ENCODE measurements at places on chromosomes 6 and 20. TPM values are rescaled to one million over a fixed set of nuclear protein-coding genes. Genes with fewer than 3 reads are reported as not detected.

The LCA5 gene
- 4.4 TPM for total RNA-seq

The OXT gene
- not detected for total RNA-seq

The WFDC5 gene
- total RNA-seq, result not detected

The TNFRSF21 gene
- total RNA-seq, result 23.1 TPM

The RRAGD gene
- total RNA-seq, result 17.9 TPM

The RGS17 gene
- 2.2 TPM for total RNA-seq

The FERMT1 gene
- total RNA-seq, result 2.1 TPM

- H3K4me3 ChIP-seq, result no peak overlapping the region
- no peaks in the 10 kb centered on the region for H3K27me3 ChIP-seq
- H3K36me3 ChIP-seq, result peaks cover 13% of the 10 kb centered on the region
- no peak for DNase-seq
Observed at GRCh38 chr6:158879180-158879579, 60.0 kb upstream of the EZR start.

DNA sequence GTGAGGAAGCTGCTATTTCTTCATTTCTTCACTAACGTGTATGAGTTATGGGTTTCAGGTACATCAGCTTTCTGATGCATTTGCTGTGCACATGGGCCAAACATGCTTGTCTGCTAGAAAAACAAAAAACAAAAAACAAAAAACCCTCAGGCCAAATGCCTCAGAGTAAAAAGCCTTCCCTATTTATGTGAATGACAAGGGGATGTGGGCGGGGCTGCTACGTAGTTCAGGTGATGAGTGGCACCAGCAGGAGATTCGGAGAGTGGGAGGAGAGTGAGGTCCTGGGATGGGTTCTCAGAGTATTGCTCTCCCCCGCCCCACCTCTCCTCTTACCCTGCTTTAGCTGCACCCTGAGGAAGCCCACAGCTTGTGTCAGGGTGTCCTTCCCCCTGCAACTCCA lies 596.8 kb upstream of the JAG1 start:
- H3K27ac ChIP-seq, result no peak overlapping the region
- H3K27me3 ChIP-seq, result no peaks in the 10 kb centered on the region

GRCh38 chr6:14276667-14277404 lies 159.3 kb downstream of the CD83 start:
- H3K4me3 ChIP-seq, result peak overlapping the region; percentile 16
- peaks cover 2% of the 10 kb centered on the region for H3K36me3 ChIP-seq
- no peaks in the 10 kb centered on the region for H3K27me3 ChIP-seq
- H3K27ac ChIP-seq, result peak overlapping the region; percentile 92

DNA sequence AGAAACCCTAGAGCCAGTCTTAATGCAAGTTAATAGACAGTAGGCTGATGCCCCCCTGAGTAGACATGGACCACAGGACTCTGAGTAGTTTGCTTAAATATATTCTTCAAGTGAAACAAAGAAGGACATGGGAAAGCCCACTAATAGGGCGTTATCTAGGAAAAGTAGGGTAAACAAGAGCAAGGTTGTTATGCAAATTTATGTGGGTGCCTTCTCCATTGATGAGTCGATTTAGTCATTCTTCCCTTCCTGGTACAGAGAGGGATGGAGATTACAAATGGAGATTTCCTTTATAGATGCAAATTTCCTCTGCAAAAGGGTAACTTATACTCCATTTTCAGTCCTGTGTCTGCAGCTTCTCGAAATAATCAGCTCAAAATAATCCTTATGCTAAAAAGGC lies 262.0 kb downstream of the CD83 start:
- H3K4me3 ChIP-seq, result no peak overlapping the region
- H3K4me1 ChIP-seq, result no peaks in the 10 kb centered on the region
- DNase-seq, result no peak
- H3K27me3 ChIP-seq, result peaks cover 45% of the 10 kb centered on the region

- H3K27me3 ChIP-seq, result peaks cover 15% of the 10 kb centered on the region
- DNase-seq, result no peak
- no peak overlapping the region for H3K27ac ChIP-seq
- H3K4me1 ChIP-seq, result no peaks in the 10 kb centered on the region
Observed at GRCh38 chr20:16693278-16693677, 36.5 kb upstream of the SNRPB2 start.

DNA sequence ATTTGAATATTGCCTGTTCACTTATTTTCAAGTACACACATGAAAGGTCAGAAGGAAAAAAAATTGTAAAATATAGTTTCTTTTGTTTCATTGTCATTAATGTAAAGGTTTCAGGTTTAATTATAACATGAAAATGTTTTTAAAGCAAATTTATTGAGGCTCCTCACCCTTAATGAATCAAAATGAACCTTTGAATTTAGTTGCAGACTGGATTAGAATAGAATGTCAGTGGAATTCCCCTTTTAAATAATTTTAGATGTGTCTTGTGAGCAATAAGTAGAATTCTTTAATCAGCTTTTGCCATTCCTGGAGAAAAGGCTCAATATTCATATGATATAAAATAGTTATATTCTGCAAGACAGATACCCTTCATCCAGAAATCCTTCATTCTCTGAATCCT lies 70.7 kb upstream of the SMIM8 start:
- DNase-seq, result no peak

GRCh38 chr6:157804448-157805327 lies 18.4 kb upstream of the SNX9 start:
- peak overlapping the region; percentile 15 for H3K27ac ChIP-seq
- DNase-seq, result no peak
- peaks cover 30% of the 10 kb centered on the region for H3K4me1 ChIP-seq
- H3K27me3 ChIP-seq, result no peaks in the 10 kb centered on the region
- H3K4me3 ChIP-seq, result no peak overlapping the region
- H3K36me3 ChIP-seq, result no peaks in the 10 kb centered on the region

DNA sequence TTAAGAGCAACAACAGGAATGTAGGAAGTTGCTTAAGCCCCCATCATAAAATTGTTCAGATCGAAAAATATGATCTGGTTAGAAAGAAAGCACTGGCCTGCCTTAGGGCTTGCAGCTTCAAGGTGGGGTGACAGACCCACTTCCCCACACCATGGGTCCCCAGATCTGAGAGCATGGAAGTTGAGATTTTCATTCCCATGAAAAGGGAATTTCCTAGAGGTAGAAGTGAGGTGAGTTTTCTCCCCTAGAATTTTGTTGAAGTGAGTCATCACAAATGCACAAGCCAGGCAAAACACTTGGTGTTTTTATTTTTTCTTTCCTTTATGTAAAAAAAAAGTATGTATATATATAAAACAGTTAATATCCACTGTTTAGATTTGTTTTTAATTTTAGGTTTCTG lies 213.6 kb upstream of the SUPT3H start:
- peaks cover 34% of the 10 kb centered on the region for H3K4me1 ChIP-seq
- peak overlapping the region; percentile 86 for H3K27ac ChIP-seq
- H3K36me3 ChIP-seq, result no peaks in the 10 kb centered on the region
- no peak for DNase-seq
- no peaks in the 10 kb centered on the region for H3K27me3 ChIP-seq

DNA sequence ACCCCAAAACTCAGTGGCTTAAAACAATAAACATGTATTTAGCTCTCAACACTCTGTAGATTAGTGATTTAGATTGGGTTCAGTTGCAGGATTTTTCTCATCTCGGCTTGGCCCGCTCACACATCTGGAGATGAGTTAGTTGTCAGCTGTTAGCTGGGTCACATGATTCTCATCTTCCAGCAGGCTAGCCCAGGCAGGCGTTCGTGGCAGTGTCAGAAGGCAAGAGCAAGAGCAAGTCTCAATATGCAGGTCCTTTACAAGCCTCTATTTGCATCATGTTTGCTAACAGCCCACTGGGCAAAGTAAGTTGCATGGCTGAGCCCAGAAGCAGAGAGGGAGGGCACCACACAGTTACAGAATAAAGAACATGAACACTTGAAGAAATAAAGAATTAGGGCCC lies 83.6 kb upstream of the MYLIP start:
- H3K4me3 ChIP-seq, result no peak overlapping the region
- no peak for DNase-seq
- no peaks in the 10 kb centered on the region for H3K36me3 ChIP-seq
- H3K4me1 ChIP-seq, result peaks cover 7% of the 10 kb centered on the region
- H3K27me3 ChIP-seq, result no peaks in the 10 kb centered on the region

GRCh38 chr20:55668631-55669030 lies 336.7 kb downstream of the CBLN4 start:
- H3K4me3 ChIP-seq, result no peak overlapping the region
- no peaks in the 10 kb centered on the region for H3K27me3 ChIP-seq
- H3K36me3 ChIP-seq, result no peaks in the 10 kb centered on the region

DNA sequence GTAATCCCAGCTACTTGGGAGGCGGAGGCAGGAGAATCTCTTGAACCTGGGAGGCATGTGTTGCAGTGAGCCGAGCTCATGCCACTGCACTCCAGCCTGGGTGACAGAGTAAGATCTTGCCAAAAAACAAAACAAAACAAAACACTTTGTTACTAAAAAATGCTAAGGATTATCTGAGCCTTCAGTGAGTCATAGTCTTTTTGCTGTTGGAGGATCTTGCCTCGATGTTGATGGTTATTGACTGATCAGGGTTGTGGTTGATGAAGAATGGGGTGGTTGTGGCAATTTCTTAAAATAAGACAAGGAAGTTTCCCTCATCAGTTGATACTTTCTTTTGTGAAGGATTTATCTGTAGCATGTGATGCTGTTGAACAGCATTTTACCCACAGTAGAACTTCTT lies 196.8 kb upstream of the HDDC2 start:
- DNase-seq, result no peak
- H3K27ac ChIP-seq, result no peak overlapping the region
- H3K4me3 ChIP-seq, result no peak overlapping the region

- H3K27me3 ChIP-seq, result peaks cover 19% of the 10 kb centered on the region
- DNase-seq, result no peak
- H3K4me1 ChIP-seq, result peaks cover 13% of the 10 kb centered on the region
- no peak overlapping the region for H3K27ac ChIP-seq
- no peaks in the 10 kb centered on the region for H3K36me3 ChIP-seq
- no peak overlapping the region for H3K4me3 ChIP-seq
Observed at GRCh38 chr6:106746652-106747051, 117.3 kb downstream of the QRSL1 start.

GRCh38 chr20:51497542-51498467 lies 44.7 kb downstream of the NFATC2 start:
- no peak for DNase-seq
- H3K4me3 ChIP-seq, result no peak overlapping the region
- no peaks in the 10 kb centered on the region for H3K27me3 ChIP-seq
- peaks cover 19% of the 10 kb centered on the region for H3K4me1 ChIP-seq
- H3K36me3 ChIP-seq, result no peaks in the 10 kb centered on the region
- no peak overlapping the region for H3K27ac ChIP-seq

DNA sequence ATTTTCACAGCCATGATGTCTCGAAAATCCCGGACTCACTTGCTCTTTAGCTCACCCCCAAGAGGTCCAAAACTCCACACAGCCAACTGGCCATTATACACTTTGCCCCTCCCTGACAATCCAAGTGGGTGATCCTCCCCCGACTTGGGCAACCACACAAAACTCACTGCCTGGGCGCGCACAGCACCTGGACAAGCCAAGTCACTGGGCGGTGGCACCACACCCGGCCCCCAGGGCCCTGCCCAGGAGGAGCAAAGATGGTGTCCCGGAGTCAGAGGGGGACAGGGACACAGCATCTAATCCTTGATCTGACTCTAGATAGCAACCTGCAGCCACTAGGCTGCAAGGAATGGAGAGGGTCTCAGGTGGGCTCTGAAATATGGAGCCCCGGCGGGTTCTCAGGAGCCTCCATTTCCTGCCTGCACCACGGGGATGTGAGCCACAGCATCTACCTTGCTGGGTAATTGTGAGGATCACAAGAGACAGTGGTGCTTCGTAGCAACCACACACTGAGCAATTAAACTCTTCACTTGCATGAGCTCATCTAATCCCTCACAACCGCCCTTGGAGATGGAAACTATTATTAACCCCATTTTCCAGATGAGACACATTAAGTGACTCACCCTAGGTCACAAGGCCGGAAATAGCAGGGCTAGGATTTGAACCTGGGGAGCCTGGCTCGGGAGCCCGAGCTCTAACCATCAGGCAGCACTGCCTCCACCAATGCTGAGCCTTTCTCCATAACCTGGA lies 66.6 kb downstream of the BMP7 start:
- no peaks in the 10 kb centered on the region for H3K36me3 ChIP-seq
- H3K27ac ChIP-seq, result no peak overlapping the region
- no peak for DNase-seq
- H3K4me3 ChIP-seq, result no peak overlapping the region
- no peaks in the 10 kb centered on the region for H3K4me1 ChIP-seq

DNA sequence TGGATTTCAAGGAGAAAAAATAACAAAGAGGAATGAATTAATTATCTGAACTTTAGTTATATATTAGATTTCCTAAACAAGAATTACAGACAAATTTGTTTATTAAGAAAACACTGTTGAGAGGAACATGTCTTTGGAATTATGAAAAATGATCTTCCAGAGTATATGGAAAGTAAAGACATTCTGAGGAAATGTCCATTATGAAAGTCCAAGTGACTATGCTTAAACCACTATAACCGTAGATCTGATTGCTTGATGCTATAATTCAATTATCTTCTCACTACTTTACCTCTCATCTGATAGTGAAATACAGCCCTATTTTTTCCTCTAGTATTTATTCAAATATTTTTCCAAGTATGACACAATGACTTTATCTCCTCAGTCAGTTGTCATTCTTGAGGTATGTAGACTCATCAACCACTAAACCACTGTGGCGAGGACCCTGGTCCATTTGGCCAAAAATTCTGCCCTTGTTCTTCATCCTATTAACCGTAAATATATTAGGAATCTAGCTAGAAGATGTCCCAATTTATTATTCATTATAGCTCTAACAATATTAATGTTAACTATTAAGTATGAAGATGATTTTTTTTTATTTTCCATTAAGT lies 37.3 kb upstream of the AHI1 start:
- no peak for DNase-seq
- H3K27ac ChIP-seq, result no peak overlapping the region
- H3K4me1 ChIP-seq, result peaks cover 15% of the 10 kb centered on the region

DNA sequence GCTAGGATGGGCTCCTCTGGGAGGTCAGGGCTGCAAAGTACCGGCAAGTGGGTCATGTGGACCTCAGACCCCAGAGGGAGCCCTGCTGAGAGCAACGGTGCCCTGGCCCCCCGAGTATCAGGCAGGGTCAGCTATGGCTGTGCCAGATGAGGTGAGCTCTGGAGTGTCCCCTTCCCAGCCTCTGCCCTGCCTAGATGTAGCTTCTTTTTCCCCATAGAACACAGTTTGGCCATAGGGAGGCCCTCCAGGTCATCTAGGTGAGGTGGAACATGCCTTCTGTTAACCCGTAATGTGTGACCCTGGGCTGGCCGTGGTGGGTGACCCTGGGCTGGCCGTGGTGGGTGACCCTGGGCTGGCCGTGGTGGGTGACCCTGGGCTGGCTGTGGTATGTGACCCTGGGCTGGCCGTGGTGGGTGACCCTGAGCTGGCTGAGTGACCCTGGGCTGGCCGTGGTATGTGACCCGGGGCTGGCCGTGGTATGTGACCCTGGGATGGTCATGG lies 21.2 kb upstream of the PCMTD2 start:
- H3K4me3 ChIP-seq, result no peak overlapping the region
- DNase-seq, result peak; percentile 53
- H3K36me3 ChIP-seq, result no peaks in the 10 kb centered on the region
- no peak overlapping the region for H3K27ac ChIP-seq
- H3K4me1 ChIP-seq, result no peaks in the 10 kb centered on the region
- H3K27me3 ChIP-seq, result peaks cover 5% of the 10 kb centered on the region

All from chondrocyte (in vitro differentiated cells).